ENCODE measurements at places on chromosomes 3 and 15.

DNA sequence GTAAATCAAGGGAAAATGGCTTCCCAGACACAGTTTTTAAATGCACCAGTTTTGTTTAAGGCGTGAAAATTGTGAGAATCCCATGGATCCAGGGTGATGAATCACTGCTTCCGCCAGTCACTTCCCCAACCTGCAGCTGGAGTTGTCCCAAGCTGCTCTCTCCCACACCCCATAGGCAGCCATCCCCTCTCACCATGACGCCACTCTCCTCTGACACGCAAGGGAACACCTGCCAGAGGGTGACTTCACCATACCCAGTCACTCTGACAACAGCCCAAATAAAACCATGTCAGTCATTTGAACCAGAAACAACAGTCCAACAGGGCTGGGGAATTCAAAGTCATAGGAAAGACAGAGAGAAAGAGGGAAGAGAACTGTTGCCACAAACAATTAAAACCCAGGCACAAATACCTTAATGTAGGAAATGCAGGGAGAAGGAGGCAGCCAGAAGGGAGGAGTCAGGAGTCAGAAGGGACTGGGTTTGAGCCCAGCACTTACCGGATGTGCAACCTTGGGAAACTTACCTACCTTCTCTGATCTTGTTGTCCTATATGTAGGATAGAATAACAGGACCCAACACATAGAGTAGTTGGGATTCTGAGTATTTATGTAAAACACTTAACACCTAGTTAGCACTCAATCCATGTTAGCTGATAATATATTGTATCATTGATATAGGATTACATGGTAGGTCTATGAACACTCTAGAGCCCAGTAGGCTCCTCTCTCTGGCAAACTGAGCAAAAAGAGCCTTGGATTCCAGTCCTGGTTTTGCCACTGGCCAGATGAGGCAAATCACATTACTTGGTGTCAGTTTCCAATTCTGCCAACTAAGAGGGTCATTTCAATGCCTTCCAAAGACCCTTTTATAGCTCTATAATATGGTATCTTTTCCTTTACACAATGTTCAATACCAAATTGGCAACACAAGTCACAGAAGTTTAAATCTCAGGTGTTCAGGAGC lies 326.3 kb upstream of the ICE2 start:
- peak; percentile 68 for DNase-seq

- DNase-seq, result no peak
Observed at GRCh38 chr3:189058071-189058470, 113.7 kb upstream of the TPRG1 start.

GRCh38 chr15:65971741-65971995 lies 102.4 kb downstream of the RAB11A start:
- DNase-seq, result no peak

- DNase-seq, result no peak
Observed at GRCh38 chr3:179081885-179082284, 10.3 kb upstream of the ZMAT3 start.

DNA sequence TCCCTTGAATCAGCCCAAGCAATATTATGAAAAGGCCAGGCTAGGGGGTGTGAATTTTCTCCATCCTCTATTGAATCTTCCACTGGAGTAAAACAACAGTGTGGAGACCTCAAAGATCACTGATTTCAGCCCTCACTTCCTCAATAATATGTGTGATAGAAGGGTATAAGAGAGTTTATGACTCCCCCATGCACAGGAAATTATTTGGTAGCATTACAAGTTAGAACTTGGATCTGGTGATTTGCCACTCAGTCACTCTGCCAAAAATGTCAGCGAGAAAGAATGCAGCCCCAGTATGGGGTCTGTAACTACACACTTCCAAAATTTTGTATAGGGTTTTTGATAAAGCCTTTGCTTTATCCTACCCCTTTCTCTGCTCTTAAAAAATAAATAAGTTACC lies 81.0 kb upstream of the KCNMB2 start:
- DNase-seq, result peak; percentile 31

DNA sequence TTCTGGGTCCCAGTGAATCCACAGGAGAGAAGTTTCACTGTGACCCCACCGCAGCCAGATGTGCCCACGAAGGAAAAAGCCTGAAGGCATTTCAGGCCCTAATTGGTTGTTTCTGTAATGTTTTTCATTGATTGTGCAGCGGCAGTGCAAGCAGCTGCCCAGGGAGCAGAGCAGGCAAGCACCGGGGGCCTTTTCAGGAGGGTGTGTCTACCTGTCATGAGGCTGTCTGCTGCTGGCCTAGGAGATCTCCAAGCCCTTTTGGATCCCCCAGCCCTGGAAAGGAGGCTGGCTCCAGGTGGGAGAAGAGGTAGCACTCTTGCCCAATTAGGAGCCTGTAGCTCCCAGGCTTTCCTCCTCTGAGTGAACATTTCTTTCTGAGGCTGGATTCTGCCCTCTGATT lies 108.8 kb downstream of the EPHB1 start:
- DNase-seq, result no peak

- DNase-seq, result no peak
Observed at GRCh38 chr15:101348015-101348414, 53.0 kb upstream of the SNRPA1 start.

- no peak for DNase-seq
Observed at GRCh38 chr15:77032647-77033416, 37.9 kb downstream of the PSTPIP1 start.

- DNase-seq, result no peak
Observed at GRCh38 chr15:36886191-36886590, 214.2 kb downstream of the MEIS2 start.

- no peak for DNase-seq
Observed at GRCh38 chr15:45401665-45402161, 23.4 kb upstream of the GATM start.

GRCh38 chr3:36786921-36787890 lies 22.9 kb upstream of the DCLK3 start:
- DNase-seq, result no peak

GRCh38 chr15:90810354-90810753 lies 58.0 kb upstream of the FURIN start:
- DNase-seq, result no peak

DNA sequence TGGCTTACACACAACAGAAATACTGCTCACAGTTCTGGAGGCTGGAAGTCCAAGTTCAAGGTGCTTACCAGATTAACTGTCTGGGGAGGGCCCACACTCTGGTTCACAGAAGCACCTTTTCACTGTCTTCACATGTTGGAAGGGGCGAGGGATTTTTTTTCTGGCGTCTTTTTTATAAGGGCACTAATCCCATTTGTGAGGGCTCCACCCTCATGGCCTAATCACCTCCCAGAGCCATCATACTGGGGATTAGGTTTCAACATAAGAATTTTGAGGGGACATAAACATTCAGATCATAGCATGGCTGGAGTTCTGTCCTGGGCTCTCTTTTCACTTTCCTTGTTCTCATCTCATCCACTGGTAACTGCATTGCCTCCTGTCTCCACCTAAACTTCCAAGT lies 63.5 kb downstream of the IGF1R start:
- no peak for DNase-seq

DNA sequence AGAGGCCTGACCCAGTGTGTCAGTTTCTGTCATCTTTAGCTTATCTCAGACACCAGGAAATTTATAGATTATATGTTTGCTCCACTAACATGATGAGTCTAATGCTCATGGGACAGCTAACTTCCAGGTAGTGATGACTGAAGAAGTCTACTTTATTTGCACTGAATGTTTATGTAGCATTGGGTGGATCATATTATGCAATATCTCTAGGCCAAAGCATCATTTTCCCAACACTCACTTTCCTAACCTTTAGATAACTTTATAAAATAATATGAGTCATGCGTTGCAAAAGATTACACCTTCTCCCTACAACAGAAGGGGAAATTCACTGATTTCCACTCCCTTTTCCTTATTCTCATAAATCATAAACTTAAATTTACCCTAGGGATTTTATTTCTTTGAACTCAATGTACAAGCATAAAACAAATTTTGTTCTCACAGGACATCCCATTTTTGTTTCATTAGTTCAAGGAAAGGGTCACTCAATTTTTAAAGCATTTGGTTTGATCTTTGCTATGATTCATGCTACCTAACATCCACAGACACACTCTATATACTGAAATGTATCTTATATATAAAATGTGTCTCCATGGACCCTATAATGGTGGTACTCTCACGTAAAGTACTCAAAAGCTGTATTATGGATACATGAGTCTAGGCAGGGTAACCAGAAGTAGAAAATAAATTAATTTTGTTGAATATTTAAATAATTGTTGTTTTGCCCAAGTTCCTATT lies 225.2 kb downstream of the WDR72 start:
- no peak for DNase-seq
